ENCODE measurements at places on chromosomes 1 and 21. TPM values are rescaled to one million over a fixed set of nuclear protein-coding genes. Genes with fewer than 3 reads are reported as not detected.

The ZNF648 gene
- not detected for total RNA-seq

The KRTAP12-2 gene
- not detected for total RNA-seq

The GUCA2A gene
- total RNA-seq: not detected

The CXADR gene
- total RNA-seq: 0.30 TPM

The ADAMTS1 gene
- 0.38 TPM for total RNA-seq

The NHLH1 gene
- 0.30 TPM for total RNA-seq

DNA sequence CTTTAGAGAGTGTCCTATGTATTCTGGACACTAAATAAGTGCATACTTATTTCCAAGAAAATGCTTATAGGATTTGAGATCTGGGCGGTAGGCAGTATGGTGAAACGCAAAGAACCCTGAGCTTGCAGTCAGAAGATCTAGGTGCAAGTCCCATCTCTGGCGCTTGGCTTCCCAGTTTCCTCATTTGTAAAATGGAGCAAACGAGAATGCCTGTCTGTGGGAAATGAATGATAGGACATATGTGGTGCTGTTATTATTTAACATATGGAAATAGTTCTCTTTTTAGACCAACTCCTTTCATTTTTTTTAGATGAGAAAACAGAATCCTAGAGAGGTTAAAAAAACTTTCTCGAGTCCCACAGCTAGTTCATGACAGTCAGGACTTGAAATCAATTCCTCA is 25.2 kb upstream of the ROR1 start:
- no peak for DNase-seq

GRCh38 chr1:181126289-181126688 is 37.8 kb downstream of the IER5 start:
- no peak for DNase-seq

GRCh38 chr1:81654147-81654546 is 146.6 kb upstream of the ADGRL2 start:
- no peak for DNase-seq

GRCh38 chr1:71231751-71232150 is 150.9 kb upstream of the ZRANB2 start:
- DNase-seq: no peak

DNA sequence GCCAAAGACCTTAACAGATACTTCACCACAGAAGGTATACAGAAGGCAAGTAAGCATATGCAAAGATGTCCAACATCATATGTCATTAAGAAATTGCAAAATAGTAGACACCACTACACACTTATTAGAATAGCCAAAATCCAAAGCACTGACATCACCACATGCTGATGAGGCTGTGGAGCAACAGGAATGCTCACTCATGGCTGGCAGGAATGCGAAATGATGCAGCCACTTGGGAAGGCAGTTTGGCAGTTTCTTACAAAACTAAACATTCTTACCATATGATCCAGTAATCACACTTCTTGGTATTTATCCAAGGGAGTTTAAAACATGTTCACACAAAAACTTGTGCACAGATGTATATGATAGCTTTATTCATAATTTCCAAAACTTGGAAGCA is 261.2 kb upstream of the AJAP1 start:
- no peak for DNase-seq

DNA sequence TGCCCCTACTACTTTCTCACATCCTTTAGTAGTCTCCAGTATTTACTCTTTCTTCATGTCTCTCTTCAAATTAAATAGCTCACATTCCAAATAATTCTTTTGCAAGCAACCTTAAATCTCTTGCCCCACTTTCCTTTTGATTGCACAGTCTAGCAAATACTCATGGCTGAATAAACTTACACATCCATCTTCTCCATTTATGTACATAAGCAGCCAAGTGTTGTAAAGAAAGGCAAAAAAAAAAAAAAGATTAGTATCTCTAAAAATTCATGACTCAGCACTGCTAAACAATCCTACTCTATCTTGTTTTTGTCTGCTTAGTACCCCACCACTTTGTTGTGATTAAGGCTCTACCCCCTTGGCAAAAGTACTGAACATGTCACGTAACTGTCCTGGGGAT is 42.6 kb downstream of the F13B start:
- no peak for DNase-seq

DNA sequence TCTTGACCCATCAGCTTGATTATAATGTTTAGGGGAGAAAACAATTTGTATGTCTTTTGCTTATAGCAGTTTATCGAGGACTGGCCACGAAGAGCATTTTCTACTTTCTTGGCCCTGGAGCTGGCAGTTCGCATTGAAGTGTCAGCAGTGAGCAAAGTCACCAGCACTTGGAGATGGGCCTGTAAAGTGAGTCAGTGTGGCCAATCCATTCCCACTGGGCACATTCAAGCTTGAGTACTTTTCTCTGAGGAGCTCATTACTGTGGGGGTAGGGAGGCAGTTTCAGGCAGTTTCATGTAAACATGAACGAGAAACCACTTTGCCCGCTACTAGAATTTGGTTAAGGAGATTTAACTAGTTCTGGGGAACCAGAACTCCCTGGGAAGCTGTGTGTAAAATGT is 164.8 kb downstream of the PRDM2 start:
- no peak for DNase-seq

DNA sequence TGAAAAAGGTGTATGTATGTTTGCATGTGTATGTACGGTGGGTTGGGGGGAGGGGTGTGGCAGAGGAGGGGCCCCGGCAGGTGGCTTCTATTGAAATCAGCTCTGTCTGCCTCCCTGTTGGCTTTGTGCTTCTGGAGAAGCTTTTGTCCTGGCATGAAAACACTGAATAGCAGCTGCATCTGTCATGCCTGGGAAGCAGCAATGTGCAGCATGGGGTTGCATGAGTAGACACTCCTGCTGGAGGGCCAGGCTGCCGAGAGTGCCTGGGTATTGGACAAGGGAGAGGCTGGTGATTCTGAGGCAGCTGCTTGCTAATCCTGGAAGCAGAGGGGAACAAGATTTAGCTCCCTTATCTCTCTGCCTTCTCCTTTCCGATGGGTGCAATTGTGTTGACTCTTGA is 20.5 kb downstream of the MAPKAPK2 start:
- no peak for DNase-seq

- no peak for DNase-seq
Observed at GRCh38 chr1:3879787-3880428, 20.2 kb downstream of the C1orf174 start.

- no peak for DNase-seq
Observed at GRCh38 chr1:55203064-55203463, 12.1 kb downstream of the USP24 start.

GRCh38 chr1:160999376-160999775 is 21.6 kb downstream of the F11R start:
- DNase-seq: no peak

Data from activated T-cell treated with anti-CD3 and anti-CD28 coated beads, Interleukin-2, amount 50 U/mL, for 4 hours (primary cell).